ENCODE measurements at places on chromosomes 7 and 10. TPM values are rescaled to one million over a fixed set of nuclear protein-coding genes. Genes with fewer than 3 reads are reported as not detected.

The C10orf53 gene
- total RNA-seq = not detected

DNA sequence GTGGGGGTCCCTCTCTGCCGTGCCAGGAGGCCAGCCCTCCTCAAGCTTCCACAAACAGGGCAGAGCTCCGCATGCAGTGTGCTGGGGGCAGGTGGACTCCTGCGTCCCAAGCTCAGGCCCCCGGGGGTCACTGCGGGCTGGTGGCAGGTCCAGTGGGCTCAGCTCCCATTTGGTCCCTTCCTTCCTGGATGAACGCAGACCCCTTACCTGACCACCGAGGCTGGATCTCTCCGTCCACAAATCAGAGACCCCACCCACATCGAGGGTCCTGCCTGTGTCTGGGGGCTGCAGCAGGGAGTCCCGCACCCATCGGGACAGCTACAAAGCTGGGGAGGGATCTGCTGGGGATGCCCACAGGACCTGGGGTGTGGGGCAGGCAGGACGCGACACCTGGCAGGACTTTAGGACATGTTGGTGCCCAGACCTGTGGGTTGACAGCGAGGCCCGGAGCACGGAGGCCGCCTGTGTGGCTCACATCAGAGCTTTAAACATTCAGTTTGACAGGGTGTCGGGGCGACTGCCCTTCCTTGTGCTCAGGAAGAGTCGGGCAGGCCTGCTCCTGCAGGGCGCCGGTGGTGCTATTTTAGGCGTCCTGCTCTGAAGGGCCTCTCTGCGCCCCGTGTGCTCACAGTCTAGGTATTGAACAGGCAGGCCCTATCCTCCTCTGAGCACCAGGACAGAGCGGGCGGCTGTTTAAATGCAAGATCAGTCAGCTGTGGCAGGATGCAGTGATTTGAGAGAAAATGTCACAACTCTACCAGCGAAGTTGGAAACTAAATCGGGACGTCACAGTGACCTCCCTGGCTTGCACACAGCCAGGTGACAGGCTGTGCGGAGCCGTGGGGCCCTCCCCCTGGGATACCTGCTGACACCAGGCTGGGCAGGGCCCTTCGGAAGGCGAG is 15.9 kb upstream of the CFAP46 start:
- no peak for DNase-seq

The DENND2A gene
- total RNA-seq = not detected

- DNase-seq = peak; percentile 34
Measured at GRCh38 chr10:101291331-101292193, 62.3 kb upstream of the LBX1 start.

- DNase-seq = no peak
Measured at GRCh38 chr7:130037703-130038102, 13.5 kb downstream of the ZC3HC1 start.

GRCh38 chr10:103078309-103078615 is 114.8 kb downstream of the NT5C2 start:
- no peak for DNase-seq

DNA sequence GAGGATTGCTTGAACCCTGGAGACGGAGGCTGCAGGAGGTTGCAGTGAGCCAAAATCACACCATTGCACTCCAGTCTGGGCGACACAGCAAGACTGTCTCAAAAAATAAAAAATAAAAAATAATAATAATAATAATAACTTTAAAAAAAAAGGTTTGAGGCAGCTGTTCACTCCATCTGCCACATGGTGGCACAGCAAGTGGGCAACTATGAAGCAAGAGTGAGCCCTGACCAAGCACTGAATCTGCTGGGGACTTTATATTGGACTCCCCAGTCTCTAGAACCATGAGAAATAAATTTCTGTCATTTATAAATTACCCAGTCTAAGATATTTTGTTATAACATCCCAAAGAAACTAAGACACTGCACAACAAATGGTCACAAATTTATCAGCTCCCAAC is 14.6 kb upstream of the BRI3 start:
- DNase-seq = no peak

- DNase-seq = no peak
Measured at GRCh38 chr7:142327628-142328405, 70.0 kb upstream of the PRSS58 start.

The MEOX2 gene
- total RNA-seq = not detected

DNA sequence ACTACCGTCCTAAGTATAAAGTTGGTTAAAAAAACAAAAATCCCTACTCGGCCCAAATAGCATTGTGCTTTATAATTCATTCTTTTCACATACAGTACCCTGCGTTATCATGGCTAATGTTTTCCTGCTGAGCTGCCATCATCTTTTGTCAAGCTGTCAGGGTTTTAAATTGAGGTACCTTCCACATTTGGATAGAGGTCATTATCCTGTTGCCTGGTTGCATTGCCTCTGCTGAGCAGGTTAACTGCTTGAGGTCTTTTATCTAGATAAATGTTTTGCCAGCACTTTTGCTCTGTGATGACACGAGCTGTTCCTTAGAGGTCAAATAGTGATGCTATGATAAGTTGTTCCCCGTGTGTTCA is 94.4 kb upstream of the FZD1 start:
- DNase-seq = no peak

GRCh38 chr7:44257618-44258422 is 57.0 kb downstream of the YKT6 start:
- peak; percentile 41 for DNase-seq

- DNase-seq = no peak
Measured at GRCh38 chr10:7485244-7485556, 74.4 kb upstream of the SFMBT2 start.

DNA sequence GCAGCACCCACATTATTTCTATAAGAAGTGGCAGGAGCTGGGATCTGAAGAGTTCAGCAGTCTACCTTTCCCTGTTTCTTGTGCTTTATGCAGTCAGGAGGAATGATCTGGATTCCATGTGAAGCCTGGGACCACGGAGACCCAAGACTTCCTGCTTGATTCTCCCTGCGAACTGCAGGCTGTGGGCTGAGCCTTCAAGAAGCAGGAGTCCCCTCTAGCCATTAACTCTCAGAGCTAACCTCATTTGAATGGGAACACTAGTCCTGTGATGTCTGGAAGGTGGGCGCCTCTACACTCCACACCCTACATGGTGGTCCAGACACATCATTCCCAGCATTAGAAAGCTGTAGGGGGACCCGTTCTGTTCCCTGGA is 874 bp upstream of the RBP3 start:
- DNase-seq = no peak

- no peak for DNase-seq
Measured at GRCh38 chr10:76547352-76547972, 1090.1 kb downstream of the KCNMA1 start.

DNA sequence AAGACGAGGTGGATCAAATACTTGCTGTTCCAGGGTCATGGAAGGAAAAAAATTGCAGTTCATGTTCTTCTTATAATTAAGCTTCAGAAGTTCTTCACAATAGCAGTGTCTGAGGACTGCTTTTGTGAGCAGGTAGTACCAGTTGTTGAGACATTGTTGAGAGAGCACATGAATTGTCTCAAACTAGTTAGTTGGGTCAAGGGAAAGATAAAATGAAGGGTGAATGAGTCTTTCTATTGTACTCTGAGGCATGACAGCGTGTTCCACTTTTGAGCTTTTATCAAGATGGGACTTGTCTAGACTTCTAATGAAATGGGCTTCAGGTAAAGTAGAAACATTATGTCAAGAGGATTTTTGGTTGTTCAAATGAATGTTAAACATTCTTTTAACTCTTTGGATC is 26.0 kb downstream of the KAT6B start:
- DNase-seq = no peak

- DNase-seq = no peak
Measured at GRCh38 chr7:91789086-91789485, 91.4 kb downstream of the MTERF1 start.

GRCh38 chr7:17849504-17849903 is 90.8 kb downstream of the SNX13 start:
- no peak for DNase-seq

DNA sequence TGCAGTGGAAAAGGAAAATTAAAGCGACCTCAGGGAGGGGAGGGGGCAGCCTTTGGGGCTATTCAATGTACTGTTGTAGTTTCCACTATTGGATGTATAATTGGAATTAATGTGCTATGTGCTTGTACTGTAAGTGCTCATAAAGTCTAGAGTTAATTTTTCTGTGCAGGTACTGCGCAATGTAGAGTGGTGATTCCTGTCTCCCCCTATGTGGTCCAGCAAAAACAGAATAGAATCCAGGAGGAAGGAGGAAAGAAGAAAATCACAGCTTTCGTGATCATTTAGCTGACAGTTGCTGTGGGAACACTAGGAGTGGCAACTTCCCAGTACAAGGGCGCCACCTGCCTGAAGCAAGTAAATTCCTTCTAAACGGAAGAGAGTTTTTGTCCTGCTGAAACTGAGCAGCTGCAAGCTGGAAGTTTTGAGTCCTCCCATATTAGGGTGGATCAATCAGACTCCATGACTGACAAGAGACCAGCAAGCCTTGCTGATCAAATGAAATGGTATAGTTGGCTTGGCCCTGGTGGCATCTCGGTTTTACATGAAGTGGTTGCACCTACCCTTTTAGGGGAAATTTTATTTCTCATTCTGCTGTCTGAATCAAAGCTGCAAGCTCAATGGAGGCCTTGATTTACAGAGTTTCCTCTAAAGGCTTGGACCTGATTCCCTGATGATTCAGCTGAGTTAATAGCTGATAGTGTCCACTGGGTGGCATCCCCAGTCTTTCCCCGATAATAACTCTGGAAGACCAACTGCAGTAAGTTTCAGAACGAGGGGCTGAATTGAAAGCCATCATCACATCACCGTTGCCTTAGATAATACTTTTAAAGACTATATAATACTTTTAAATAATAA is 299.8 kb downstream of the HGF start:
- DNase-seq = no peak

DNA sequence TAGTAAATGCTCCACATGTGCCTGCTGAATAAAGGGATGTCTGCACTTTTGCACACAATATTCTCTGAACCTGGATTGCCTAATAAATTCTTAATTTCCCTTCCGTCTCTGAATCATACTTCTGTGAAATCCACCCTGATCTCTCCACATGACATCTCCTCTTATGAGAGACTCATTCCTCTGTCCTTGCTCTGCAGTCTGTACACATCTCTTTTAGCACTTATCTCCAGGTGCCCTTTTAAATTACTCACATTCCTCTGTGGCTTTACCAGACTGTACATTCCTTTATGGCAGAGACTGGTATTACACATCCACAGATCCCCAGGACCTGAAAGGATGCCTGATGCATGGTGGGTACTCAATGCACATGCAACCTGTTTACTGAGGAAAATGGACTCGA is 527.6 kb downstream of the PHTF2 start:
- no peak for DNase-seq

DNA sequence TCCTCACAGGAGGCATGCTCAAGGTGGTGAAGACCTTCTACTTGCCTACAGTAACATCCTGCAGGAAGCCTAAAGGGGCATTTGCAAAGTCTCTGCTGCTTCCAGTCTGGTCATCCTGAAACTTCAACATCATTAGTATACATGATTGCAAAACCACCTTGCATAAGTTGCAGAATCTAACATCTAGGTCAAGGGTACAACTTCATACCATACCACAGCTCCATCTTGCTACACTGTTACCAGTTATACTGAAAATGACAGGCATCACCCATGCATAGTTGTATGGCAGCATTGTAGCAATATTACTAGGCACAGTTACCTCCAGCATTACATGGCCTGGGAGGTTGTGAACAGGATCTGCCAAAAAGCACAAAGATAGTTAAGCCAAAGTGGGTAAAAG is 13.7 kb upstream of the MACROH2A2 start:
- no peak for DNase-seq

The POLR1F gene
- 20.0 TPM for total RNA-seq

GRCh38 chr10:103197174-103197573 is 4.1 kb upstream of the NT5C2 start:
- no peak for DNase-seq

The PTPRZ1 gene
- not detected for total RNA-seq

- no peak for DNase-seq
Measured at GRCh38 chr7:36814311-36814710, 90.0 kb upstream of the AOAH start.

GRCh38 chr10:101293007-101293723 is 60.8 kb upstream of the BTRC start:
- no peak for DNase-seq

DNA sequence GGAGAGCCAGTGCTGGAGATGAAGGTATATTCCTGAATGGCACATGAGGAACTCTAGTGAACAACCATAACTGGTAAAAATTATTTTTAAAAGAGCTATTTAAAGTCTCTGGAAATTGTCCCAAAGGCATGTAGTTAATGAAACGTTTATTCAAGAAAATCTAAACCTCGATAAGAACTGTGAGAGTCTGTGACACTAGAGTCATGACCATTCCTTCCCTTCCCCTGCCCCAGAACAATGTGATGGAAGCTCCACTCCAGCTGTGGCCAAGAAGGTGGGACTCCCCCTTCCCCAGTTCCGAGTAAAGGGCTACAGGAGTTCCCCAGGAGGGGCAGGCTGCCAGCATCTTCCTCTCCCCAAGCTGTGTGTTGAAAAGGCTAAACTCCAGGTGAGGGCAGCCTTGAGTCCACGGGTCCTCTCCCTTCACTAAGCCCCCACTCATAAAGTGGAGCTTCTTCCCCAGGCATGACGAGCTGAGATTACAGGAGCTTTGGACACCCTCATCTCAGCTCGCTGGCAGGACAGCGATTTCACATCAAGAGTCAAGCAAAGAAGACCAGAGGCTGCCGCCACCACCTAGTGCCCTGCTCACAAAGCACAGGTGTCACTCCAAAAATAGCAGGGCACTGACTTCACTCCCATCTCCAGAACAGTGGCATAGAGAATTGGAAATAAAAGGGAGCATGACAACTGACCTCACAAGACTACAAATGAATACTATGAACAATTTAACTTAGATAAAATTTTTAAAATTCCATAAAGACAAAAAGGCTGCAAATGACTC is 68.5 kb downstream of the NHLRC2 start:
- no peak for DNase-seq

The PLEKHS1 gene
- total RNA-seq = 0.07 TPM

The ARL4A gene
- total RNA-seq = 11.9 TPM

DNA sequence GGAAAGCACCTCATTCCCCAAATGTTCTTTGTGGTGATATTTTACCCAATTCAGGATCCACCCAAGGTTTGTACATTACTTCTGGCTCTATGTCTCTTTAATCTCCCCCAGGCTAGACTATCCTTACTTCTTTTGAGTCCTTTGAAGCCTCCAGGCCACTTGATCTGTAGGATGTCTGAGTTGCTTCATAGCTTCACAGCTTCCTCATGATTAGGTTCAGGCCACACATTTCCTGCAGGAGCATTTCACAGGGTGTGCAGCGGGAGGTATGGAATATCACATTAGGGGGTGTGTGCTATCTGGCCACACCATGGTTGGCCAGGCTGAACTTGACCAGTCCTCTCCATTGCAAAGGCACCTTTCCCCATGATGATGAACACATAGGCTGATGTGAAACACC is 18.7 kb downstream of the TSPAN15 start:
- DNase-seq = no peak

The NEUROD6 gene
- not detected for total RNA-seq

DNA sequence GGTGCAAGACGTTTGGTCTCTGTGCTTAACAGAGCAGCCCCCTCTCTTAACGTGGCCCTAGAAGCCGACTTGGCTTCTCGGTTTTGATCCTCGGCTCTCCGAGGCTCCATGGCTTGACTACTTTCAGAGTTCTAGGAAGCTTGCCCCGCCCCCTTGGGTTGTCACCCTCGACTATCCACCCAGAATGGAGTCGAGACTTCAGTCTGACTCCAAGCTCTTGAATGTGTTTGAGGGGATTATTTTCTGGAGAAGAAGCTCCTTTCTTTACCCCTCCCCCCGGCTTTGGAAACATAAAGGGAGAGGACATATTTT is 448 bp downstream of the SEC24C start:
- no peak for DNase-seq

- DNase-seq = no peak
Measured at GRCh38 chr7:117715784-117716445, 157.3 kb downstream of the CTTNBP2 start.

The EVX1 gene
- total RNA-seq = not detected
